ENCODE measurements at places on chromosomes 6 and 20. TPM values are rescaled to one million over a fixed set of nuclear protein-coding genes. Genes with fewer than 3 reads are reported as not detected.

DNA sequence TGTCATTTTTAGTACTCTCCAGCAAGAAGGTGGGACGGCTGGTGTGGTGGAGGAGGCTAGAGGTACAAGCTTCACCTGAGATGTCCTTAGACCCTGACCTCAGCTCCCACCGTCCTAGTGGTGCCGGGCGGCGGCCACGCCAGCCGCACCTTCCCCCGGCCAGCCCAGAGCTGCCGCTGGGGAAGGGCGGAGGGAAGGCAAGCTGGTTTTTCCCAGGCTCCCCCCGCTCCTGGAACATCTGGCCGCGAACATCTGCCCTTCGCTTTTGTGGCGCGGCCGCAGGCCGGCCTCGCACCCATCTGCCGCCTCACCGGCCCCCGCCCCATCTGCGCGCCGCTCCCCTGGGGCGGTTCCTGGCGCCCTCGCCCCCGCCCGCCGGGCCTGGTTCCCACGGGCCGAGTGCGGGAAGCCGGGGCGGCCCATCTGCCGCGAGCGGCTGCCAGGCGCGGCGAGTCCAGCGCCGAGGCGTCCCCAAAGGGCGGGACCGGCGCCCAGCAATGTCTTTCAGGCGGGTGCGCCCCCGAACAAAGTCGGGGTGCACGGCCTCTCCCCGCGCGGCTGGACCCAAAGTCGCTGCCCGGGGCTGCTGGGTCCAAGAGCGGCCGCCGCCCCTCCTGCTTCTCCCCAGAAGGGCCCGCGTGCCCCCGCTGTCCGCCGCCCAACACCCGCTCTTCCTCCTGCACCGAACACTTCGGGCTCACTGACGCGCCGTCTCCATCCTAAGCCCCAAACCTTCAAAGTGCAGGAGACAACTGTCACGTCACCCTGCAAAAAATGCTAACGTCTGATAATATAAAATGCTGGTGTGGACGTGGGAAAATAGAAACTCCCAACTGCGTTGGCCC is 17.3 kb upstream of the ID1 start:
- DNase-seq: no peak

DNA sequence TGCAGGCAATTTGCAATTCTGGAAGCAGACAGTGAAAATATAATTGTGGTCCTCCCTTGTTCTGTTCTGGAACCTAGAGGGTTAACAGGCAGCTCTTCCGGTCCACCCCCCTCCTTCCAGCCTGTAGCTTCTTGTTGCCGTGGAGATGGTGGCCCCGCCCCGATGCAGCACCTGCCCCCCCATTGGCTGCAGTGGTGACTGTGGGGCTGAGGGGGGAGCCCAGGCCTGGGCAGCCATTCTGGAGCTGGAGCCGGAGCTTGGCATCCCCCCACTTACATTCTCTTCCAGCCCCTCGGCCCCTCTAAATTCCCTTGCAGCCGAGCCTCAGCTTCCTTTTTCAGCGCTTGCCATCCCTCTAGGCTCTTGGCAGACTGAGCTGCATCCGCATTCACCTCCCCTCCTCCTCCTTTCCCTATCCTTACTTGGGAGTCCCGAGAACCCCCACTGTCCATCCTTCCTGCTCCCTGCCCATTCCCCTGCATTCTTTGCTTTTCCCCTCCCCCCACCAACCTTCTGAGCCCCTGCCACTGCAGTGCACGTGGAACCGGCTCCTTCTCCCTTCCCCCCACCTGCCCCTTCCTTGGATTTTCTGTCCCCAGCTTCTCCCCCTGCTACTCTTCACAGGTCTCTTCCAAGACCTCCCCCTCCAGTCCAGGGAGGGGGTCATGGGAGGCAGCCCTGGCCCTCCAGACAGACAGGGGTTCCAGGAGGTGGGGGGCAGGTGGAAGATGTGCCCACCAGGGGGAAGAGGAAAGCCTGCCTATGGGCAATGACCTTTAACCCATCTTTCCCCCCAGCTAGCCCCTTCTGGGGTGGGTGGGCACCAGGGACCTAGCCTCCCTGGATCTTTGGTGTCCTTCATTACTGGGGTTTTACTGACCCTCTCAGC is 11.4 kb downstream of the SYNGAP1 start:
- DNase-seq: peak; percentile 90

- no peak for DNase-seq
Observed at GRCh38 chr6:163708466-163708865, 293.9 kb downstream of the QKI start.

- DNase-seq: no peak
Observed at GRCh38 chr6:136334853-136335252, 45.2 kb upstream of the BCLAF1 start.

DNA sequence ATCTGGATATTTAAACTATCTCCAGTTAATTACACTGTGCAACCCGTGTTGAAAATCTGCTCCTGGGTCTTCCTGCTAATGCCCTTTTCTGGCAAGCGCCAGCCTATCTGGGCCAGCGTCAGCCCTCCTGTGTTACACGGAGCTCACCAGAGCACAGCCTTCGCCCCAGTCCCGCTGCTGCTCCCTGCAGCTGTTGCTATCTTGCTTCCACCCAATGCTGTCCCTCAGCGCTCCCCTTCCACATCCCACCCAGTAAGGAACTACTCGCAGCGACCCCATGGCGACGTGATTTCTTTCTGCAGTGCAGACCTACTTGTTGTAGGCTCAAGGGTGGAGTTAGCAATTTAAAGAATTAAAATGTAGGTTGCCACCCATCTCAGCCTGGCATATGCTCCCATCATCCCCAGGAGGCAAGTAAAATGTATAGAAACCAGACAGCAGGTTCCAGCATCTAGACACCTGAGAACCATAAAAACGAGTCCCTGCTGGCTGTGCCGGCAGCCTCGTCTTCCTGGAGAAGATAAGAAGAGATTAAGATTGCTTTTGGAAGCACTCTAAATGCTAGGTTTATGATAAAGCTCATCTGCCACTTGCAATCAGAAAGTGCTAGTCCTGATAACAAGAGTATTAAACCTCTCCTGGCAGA is 254.3 kb upstream of the FOXQ1 start:
- DNase-seq: no peak

GRCh38 chr6:170053966-170054661 is 236.8 kb downstream of the DLL1 start:
- DNase-seq: no peak

GRCh38 chr6:70667256-70667710 is 400 bp upstream of the SMAP1 start:
- DNase-seq: no peak

- DNase-seq: no peak
Observed at GRCh38 chr20:49567421-49568277, at the start of gene PTGIS. PTGIS (minus strand) TSS chr20:49568137; CDS start chr20:49568116, 21 bp downstream.

DNA sequence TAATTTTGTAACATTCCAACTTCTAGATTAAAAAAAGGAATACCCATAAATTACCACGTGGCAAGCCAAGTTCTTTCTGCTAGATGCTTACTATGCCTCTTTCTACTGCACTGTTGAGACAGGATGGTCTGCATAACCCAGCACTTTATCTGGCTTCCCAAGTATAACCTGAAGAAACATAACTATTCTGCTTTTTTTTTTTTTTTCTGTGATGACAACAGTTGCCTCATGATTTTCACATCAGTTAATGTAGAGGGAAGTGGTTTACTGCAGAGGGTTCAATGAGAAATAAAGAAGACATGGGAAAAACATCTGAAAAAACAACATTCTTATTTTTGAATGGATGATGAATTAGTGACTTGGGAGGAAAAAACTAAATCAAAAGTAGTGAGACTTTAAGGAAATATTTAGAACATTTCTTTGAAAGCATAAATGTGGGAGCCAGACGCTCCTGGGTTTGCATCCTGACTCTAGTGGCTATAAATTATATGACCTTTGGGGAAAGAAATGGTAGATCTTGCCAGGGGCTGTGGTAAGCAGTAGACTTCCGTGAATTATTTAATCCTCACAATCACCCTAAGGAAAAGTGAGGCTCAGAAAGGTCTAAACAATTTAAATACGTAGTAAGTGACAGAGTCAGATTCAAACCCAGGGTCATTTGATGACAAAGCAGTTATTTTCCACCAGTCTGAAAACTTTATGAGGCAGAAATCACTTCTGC is 230.7 kb downstream of the PHACTR1 start:
- no peak for DNase-seq

- no peak for DNase-seq
Observed at GRCh38 chr6:30441171-30441570, 48.1 kb upstream of the HLA-E start.

DNA sequence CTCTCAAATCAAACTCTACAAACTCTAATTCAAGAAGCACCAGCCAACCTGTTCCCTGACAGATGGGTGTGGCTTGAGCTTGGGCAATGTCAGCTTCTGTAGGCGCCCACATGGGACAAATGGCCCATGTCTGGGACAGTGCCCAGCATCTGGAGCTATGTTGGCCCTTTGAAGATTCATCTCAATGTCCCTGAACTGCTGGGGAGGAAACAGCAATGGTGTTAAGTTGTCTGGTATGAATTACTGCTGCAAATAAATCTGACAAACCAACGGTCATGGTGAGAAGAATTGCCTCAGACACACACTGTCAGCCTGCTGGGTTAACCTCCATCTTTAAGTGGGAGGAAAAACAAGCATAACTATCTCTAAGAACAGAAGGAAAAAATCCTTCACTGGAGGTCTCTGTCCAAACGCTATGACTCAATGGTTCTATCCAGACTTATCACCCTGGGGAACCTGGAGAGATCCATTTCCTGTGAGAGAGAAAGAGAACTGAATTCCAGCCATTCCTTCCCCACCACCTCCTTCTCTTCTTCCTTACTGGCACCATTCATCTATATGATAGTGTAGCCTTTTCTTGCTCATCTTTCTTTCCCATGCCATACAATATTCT is 274.9 kb downstream of the CDH26 start:
- DNase-seq: no peak

DNA sequence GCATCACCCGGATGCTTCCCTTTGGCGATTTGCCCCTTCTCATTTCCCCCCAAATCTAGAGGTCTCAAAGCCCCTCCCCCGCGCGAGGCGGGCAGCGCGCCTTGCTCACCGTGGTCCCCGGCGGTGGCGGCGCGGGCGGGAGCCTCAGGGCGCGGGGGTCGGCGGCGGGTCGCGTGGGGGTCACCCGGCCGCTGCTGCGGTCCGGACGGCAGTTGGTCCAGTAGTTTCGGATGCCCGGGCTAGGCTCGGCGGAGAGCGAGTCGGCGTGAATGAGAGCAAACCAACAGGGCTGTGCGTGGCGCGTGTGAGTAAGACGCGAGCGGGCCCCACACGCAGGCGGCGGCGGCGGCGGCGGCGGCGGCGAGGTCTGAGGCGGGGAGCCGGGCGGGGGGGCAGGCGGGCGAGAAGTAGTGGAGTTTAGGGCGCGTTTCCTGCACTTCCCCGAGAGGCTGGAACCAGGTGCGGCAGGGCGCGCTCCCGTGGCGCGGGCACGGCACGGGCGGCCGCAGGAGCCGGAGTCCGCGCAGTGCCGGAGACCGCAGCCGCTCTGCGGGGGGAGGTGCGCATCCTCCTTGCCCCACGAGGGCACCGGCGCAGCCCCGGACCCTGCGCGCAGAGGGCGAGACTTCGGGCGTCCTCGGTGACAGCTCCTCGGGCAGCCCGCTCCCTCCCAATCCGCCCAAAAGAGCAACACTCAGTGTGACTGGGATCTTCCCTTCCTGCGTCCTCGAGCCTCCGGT is 567 bp downstream of the HS3ST5 start:
- DNase-seq: no peak

DNA sequence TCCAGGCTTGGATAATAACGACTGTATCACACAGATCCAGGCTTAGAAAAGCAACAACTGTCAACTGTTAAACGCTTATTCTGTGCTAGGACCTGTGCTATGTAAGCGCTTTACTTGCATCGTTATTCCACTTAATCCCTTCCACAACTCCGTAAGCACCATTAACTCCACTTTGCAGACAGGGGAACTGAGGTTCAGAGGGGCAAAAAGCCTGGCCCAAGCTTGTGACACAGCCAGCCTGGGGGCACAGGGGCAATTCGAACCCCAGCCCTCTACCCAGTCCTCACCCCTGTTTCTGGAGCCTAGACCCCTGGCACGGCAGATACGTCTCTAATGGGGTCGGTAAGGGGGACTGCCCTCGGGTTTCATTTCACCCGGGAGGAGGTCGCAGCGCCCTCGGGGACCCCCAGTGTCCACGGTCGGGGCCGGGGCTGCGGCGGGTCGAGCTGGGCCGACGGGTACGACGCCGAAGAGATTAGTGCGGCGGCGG is 411 bp downstream of the DSN1 start:
- DNase-seq: no peak

DNA sequence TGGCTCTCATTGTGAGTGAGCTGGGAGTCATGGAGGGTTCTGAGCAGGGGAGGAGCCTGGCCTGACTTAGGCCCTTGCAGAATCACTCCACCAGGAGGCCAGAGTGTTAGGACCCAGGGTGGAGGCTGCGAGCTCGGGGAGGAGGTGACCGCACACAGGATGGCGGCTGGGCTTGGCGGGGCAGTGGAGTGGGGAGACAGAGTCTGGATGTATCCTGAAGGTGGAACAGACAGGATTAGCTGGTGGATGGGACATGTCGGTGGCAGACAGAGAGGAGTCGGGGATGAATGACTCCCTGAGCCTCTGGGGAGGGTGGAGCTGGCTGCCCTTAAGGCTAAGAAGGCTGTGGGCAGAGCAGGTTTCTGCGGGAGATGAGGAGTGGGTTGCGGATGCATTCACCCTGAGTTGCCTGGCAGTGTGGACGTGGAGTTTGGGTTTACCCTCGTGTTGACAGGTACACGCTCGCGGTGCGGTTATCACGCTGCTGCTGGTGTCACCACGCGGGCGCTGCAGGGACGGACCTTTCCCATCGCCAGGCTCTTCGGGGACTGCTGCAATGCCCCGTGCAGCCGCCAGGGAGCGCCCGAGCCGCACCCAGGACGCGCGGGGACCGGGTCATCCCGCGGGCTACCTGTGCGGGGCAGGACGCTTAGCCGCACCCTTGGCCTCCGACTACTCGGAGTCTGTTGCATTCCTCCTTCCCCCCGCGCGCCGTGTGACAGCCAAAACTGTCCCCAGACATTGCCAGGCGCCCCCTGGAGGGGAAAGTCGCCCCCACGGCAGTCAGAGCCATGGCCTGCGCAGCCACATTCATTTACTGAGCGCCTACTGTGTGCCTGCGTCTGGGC is 43.0 kb upstream of the PTGIS start:
- DNase-seq: peak; percentile 67

- DNase-seq: no peak
Observed at GRCh38 chr20:10074513-10074912, 39.7 kb downstream of the ANKEF1 start.

- DNase-seq: no peak
Observed at GRCh38 chr20:42259389-42259788, 641.2 kb upstream of the CHD6 start.

GRCh38 chr6:126550323-126550722 is 210.4 kb downstream of the CENPW start:
- DNase-seq: no peak

DNA sequence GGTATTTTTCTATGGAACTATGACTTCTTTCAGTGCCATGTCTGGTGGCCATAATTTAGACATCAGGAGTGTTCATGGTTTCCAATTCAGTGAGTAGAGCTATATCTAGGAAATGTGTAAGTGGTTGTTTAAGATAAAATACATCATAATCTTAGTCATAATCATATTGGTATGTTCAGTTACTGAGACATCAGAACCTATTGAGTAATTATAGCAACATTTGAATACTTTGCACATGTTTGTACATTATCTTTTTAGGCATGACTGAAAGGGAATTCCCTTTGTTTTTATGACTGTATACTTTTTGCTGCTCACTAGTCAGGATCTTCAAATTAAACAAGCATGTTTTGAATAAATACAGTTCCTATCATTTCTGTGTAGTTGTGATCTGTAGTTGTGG is 64.0 kb downstream of the STXBP5 start:
- DNase-seq: no peak

TFAP2B gene
- not detected for total RNA-seq

TTBK1 gene
- 0.08 TPM for total RNA-seq

SEMG1 gene
- not detected for total RNA-seq

PHACTR2 gene
- total RNA-seq: 17.8 TPM

SLC13A3 gene
- not detected for total RNA-seq

PNPLA1 gene
- 0.24 TPM for total RNA-seq

Data from CD8-positive, alpha-beta T cell (primary cell).